ENCODE measurements at places on chromosomes 7 and 10.

- no peak for DNase-seq
Observed at GRCh38 chr7:34747867-34748727, 90.1 kb downstream of the NPSR1 start.

GRCh38 chr10:336247-336646 is 201.0 kb downstream of the ZMYND11 start:
- DNase-seq, result no peak

DNA sequence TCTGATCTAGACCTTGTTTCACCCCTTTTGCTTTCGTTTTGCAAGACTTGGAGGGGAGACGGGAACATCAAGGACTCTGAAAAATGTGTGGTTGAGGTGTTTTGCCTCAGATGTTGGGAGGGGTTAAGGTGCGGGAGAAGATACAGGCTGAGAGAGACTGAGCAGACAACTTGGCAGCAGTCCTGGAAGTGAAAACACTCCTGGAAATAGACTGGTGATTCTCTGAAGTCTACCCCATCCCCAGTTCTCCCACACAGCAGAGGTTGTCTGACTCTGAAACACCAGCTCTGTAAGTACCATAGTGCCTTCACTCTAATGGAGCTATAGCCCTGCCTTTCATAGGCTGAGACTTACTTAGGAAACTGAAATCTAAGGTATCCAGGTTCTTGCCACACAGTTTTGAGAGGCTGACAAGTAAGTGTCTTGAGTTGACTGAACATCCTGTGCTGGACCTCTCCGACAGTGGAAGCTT is 152.5 kb downstream of the PPP1R9A start:
- no peak for DNase-seq

DNA sequence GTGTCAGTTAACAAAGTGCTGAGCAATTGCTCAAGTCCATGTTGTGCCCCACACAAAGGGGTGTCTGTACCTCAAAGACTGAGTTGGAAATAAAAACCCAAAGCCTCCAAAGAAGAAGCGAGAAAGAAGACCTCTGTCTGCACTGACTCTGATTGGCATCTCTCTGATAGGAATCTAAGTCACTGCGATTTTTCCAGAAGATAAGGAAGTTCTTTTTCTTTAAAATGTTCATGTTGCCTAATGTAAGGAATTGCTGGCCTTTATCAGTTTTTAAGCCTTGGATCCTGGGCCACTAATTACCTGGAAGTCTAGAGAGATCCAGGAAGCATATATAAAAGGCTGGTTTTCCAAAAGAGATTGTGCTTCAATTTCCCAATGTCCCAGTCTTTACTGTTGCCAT is 24.1 kb upstream of the MET start:
- no peak for DNase-seq

All from erythroblast (primary cell).